ENCODE measurements at places on chromosomes 7 and 10.

DNA sequence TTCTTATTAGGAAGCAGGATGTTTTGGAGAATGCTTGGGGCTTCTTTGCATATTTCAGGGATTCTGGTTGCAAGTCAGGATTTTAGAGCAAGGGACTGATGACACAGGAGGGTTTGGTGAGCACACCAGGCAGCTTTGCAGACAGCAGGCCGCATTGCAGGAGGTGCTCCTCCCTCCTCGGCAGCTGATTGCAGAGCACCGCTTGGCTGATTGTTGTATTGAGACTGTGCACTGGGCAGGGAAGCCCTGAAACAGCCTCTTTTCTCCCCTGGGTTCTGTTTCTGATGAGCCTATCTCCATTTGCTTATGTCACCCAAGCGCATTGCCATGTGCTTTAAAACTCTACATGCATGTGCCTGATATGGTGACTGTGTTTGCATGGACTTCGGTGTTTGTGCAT is 769.6 kb downstream of the GRID1 start:
- DNase-seq: no peak

- DNase-seq: no peak
These were observed 68.4 kb downstream of the PARP12 start for GRCh38 chr7:139994356-139994755.

DNA sequence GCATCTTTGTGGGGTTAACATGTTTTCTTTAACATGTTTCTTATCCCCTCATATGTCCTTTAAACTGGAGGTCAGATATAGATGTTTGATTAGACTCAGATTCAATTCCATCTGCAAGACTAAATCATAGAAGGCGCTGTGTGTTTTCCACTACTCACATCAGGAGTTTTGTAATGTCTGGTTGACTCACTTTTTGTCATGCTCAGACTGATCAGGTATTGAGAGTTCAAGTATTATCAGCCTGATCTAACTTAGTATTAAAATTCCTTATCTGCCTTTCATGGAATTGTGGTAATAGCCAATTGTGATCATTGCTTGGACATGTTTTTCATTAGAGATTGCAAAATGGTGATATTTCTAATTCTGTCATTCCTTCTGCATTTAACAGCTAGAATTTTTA is 30.2 kb downstream of the ENTPD7 start:
- DNase-seq: no peak

- no peak for DNase-seq
These were observed 10.8 kb downstream of the EN2 start for GRCh38 chr7:155468785-155469148.

DNA sequence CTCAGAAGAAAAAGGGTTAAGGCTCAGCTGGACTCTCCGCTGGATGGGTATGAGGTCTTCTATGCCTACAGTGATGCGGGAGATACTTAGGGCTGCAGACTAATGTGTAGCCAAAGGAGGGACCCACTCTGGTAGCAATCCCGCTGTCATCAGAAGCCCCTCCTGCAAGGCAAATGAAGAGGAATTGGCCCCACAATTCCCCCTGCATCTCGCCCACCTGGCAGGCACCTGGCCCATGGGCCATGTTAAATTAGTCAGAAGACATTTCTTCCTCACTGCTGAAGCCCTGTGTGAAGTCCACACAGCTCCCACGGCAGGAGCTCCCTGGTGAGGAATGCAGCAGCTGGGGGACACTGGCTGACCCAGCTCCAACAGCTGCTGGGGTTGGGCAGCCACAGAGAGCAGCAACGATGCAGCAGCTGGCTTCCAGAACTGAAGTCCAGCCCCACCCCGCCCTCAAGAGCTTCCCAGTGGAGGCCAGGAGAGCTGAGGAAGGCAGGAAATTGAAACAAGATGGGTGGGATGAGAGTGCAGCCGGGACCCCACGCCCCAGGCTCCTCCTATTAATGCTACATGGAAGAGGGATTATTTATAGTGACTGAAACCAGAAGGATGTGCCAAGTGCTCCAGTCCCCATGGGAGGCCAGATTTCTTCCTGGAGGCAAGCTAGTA is 5.5 kb downstream of the VSTM4 start:
- no peak for DNase-seq

DNA sequence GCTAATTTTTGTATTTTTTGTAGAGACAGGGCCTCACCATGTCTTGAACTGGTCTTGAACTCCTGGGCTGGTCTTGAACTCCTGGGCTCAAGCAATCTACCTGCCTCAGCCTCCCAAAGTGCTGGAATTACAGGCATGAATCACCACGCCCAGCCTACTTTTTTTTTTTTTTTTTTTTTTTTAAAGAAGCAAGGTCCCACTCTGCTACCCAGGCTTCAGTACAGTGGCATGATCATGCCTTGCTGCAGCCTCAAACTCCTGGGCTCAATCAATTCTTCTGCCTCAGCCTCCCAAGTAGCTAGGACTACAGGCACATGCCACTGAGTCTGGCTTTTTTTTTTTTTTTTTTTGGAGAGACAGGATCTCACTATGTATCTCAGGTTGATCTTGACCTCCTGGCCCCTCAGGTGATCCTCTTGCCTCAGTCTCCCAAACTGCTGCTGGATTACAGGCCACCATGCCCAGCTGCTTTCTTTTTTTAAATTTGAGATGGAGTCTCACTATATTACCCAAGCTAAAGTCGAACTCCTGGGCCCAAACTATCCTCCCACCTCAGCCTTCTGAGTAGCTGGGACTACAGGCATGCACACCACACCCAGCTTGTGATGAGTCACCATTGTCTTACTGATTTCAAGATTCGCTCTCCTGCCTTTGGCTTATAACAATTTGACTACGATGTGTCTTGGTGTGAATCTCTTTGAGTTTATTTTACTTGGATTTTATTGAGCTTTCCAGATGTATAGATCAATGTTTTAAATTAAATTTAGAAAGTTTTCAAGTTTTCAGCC is 9.0 kb downstream of the RPEL1 start:
- no peak for DNase-seq

GRCh38 chr10:16819436-16819835 is 2.2 kb upstream of the RSU1 start:
- no peak for DNase-seq

DNA sequence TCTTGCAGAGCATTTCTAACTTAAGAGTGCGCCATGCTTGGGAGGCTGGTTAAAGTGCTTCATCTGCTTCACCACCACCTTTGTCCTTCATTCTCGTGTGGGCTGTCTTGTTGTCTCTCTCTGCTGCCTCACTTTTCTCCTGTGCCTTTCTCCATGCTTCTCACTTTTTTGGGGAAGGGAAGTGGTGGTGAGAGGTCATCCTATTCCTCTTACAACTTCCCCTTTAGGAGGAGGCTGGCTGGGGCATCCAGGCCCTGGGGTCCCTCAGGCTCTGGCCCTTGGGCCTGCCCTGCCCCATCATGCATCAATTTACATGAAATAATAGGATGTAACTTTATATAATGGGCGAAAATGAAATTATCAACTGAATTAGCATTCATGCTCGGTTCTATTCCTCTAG is 39.9 kb upstream of the PIP4K2A start:
- DNase-seq: no peak

DNA sequence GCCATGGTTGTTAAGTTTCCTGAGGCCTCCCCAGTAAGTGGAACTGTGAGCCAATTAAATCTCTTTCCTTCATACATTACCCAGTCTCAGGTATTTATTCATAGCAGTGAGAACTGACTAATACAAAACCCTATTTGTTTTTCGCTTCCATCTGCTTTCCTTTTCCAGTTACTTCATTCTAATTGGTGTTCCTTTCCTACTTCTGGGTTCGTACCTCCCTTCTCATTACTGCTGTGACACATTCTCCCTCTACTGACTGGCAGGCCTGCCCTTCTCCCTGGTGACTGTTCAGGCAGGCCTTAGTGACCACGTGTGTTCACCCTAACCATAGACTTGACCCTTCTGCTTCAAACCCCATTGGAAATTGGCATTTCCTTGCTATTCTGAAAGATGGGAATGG is 37.7 kb downstream of the MTURN start:
- no peak for DNase-seq

- no peak for DNase-seq
These were observed 40.2 kb upstream of the ATP6V0A4 start for GRCh38 chr7:138838166-138838565.

DNA sequence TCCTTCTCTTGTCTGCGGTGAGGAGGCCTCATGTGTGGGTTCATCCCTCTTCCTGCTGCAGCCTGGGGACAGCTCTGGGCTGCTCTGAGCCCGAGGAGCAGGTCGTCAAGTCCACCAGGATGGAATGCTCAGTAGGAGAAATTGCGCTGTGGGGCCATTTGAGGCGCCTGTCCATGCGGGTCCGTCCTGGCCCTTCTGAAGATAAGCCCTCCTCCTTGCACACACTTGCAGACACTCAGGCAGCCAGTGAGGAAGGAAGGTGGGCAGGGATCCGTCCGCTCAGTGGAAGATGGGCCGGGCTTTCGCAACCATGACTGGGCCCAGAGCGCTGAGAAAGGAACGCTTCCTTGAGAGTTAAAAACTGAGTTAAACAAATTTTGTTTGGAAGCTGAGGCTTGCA is 356.8 kb downstream of the GLRX3 start:
- DNase-seq: no peak

GRCh38 chr10:92395271-92395670 is 104.3 kb downstream of the MARCHF5 start:
- no peak for DNase-seq

DNA sequence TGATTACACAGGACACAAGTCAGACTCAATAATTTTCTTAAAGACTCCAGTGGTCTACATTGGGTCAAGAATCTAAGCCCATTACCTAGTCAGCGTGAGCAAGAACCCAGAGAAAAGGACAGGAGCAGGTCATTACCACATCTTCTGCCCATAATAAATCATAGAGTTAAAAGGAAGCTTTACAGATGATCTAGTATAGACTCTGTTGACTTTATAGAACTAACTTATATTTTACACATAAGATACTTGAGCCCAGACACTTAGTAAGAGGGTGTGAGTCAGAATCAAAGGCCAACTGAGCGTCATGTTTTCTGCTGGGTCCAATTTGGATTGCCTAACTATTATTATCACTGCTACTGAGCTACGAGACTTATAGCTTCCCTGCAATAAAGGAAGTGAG is 206.1 kb upstream of the NPSR1 start:
- no peak for DNase-seq

- DNase-seq: no peak
These were observed 176.5 kb downstream of the CSTF2T start for GRCh38 chr10:51522858-51523257.

DNA sequence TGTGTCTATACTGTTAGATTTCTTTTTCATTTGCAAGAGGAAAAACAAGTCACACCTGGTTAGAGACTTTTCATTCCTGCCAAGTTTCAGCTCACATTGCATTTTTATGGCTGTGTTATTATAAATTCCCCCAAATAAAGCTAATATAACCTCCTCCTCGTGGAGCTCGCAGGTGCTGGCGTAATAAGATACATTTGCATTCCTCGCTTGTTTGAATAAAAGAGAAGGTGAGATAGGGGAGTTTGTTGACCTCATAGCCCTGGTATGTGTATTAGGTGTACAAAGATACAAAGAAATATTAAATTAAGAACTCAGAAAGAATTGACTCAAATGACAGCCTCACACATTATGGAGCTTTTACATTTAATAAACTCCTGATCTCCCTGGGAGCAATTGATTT is 257.7 kb upstream of the SP8 start:
- DNase-seq: no peak

GRCh38 chr7:29216128-29216527 is 21.6 kb downstream of the CHN2 start:
- no peak for DNase-seq

DNA sequence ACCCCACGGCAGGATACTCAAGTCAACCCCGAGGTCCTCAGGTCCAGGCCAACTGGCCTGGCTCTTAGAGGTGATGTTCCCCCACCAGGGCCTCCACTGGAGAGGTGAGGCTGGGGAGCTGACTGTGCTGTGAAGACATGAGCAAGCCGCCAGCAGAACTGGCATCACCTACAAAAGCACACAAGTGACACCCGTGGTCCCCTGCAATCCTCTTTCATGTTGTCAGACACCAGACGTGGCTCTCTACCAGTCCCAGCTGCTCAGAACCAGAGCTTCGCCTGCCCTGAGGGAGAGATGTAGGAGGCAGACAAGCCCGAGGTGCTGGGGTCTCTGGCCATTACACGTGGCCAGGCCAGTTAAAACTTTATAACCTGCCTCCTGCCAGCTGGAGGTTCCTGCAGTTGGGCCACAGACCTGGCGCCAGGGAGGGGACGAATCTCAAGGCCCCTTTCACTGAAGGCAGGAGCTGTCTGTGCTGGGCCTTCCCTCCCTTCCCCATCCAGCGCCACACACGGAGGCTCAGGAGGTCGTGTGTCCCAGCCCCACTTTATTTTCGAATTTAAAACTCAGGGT is 2.2 kb downstream of the COMTD1 start:
- no peak for DNase-seq

- no peak for DNase-seq
These were observed 4.8 kb downstream of the ECHDC3 start for GRCh38 chr10:11746883-11747539.

DNA sequence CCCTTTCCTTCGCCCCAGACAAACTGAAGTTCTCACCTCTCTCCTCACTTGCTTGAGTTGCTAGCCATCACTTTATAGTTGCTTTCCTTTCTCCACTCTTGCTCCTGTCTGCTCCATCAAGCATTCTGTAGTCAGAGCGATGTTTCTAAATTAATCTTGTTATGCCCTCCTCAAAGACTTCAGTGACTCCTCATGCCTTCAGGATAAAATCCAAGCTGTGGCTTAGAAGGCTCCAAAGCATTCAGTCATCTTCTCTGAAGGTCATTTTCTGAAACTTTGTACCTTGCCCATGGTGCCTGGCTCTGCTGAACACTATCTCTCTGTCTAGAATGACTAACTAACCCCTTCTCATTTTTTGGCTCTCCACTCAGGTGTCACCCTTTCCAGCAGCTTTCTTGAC is 222.4 kb upstream of the GRB10 start:
- DNase-seq: no peak

Measured in HEK293T (cell line).